ENCODE measurements at places on chromosomes 12 and 14. TPM values are rescaled to one million over a fixed set of nuclear protein-coding genes. Genes with fewer than 3 reads are reported as not detected.

DNA sequence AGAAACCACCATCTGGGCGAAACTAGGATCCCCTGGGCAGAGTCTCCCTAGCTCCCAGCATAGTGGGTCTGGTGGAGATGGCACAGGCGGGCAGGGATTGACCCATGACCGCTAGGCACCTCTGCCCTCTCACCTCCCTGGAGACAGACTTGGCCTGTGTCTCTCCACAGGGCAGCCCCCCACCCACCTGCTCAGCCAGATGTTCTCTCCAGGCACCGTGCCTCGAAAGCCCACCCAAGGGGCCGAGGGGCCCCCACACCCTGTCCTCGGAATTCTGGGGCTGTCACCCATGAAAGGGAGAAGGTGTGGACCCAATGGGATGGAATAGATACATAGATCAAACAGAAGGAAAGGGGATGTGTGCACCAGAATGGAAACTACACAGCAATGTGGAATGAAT is 229.1 kb upstream of the RTL1 start:
- no peak for DNase-seq

- DNase-seq, result no peak
Observed at GRCh38 chr14:71416392-71416791, 509.1 kb downstream of the PCNX1 start.

DNA sequence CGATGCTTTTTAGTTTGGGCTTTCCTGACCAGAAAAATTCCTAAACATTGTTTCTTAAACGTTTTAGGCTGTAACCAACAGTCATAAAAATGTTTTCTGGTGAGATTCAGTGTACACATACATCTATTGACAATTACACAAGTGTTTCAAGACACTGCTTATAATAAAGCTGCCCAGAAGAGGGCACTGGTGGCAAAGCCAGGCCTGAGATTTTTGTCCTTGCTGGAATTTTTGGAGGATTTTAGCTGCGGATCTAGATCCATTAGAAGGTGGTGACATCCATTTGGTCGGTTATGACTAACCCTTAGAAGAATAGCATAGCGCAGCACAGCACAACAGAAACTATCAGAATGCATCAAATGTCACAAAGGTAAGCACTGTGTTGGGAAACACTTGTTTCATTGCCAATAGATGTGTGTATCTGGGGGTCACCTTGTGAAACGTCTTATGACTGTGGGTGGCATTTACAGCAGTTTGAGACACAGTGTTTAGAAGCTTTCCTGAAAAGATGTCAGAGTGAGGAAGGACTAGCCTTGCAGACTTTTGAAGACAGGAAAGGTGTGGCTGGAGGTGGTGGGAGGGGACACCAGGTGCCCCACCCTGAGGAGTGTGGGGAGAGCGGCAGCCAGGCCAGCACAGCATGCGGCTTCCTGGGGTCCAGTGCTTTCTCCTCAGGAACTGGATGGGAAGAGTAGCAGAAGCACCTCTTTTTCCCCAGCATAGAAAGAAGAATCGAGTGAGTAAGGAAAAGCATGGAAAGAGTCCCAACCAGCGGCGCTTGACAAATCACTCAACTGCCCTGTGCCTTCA is 54.7 kb upstream of the FKBP4 start:
- peak; percentile 46 for DNase-seq

- no peak for DNase-seq
Observed at GRCh38 chr12:3193755-3194154, 116.6 kb downstream of the TSPAN9 start.

- no peak for DNase-seq
Observed at GRCh38 chr12:87425942-87426554, 603.2 kb downstream of the C12orf50 start.

DNA sequence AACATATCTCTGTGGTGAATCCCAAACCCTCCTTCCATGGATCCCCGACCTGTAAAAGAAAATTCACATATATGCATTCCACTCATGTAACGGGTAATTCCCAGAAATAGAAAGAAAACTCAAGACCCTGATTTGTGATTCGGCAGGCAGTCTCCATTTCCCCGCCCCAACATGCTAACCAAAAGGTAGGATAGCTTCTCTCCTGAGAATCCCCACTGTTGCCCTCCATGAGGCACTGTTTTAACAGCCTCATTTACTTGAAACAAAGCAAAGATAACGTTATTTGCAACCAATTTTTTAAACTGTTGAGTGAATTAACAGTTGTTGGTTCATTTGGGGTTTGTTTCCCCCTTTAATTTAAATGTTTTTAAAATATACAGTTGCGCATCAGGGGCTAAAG is 774 bp upstream of the SLC2A13 start:
- DNase-seq, result no peak

GRCh38 chr12:42570076-42570475 is 19.5 kb downstream of the PRICKLE1 start:
- DNase-seq, result no peak

The CRIP1 gene
- 2.6 TPM for total RNA-seq

The SLC22A17 gene
- 14.8 TPM for total RNA-seq

The KRT5 gene
- 0.32 TPM for total RNA-seq

The TAS2R19 gene
- 7.8 TPM for total RNA-seq

DNA sequence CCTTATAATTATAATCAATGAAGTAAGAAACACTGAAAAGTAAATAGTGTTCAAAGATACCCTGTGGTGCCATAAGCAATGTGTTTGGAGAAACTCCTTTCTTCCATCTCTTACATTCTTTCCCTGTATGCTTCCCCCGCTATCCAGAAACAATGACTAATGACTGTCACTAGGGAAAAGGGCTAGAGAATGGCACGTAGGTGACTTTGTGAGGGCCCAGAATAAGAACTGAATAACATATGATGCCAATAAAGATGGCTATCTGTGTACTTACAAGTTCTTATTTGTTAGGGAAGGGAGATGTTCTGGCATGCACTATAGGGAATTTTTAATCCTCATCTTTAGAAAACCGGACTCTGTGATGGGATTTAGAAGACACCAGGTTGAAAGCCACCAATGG is 4.7 kb upstream of the KRT7 start:
- no peak for DNase-seq

The RPL10L gene
- 0.43 TPM for total RNA-seq

The NRL gene
- 1.3 TPM for total RNA-seq

The RNF212B gene
- total RNA-seq, result not detected

GRCh38 chr12:100539202-100539601 is 34.3 kb upstream of the GAS2L3 start:
- DNase-seq, result peak; percentile 36

GRCh38 chr12:13093191-13093847 is 10.1 kb downstream of the GSG1 start:
- DNase-seq, result no peak

- no peak for DNase-seq
Observed at GRCh38 chr12:53179687-53180219, 769 bp upstream of the ZNF740 start.

- DNase-seq, result no peak
Observed at GRCh38 chr12:66329941-66330340, 27.6 kb downstream of the HELB start.

- DNase-seq, result no peak
Observed at GRCh38 chr12:765840-766239, 13.5 kb downstream of the WNK1 start.

DNA sequence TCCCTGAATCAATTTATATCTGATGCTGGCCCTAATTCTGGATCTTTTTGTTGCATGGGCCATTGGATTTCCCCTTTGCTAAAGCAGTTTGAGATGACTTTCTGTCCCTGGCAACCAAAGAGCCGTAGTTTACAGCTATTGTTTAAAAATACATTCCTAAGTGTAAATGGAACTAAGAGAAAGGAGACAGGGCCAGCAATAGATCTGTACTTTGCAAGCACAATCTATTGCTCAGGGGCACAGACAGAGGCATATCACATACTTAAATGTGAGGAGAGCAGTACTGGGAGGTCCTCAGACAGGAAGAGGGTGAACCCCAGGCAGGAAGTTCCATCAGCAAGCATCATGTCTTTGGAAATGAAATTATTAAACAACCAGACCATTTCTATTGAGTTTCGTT is 126.6 kb downstream of the ZFP36L1 start:
- DNase-seq, result no peak

DNA sequence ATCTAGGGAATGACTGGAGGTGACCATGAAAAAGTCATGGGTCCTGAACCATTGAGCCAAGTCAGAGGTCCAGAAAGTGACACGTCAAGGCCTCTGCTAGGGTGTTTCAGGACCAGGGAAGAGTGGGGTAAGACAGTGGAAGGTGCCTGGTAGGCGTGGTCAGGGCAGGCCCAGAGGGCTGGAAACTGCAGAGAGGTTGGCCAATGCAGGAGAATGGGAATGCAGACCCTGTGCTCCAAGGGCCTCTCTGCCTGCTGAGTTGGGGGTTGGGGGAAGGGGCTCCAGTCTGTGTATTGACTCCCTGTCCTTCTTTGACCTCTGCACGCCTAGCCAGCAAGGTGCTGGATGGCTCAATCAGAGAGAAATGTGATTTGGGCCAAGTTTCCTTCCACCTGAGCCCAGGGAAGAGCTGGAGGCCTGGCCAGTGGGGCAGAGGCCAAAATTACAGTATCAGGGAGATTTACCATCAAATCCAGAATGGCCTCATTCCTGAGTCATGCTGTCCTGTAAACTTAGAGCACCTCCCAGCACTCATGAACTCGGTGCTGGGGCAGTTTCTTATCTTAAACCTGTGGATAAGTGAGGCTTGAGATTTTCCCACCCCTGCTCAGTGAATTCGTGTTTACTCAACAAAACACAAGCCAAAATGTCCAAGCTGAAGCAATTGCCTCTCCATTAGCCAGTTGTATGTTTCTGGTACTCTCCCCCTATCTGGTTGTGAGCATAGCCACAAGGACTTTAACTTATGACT is 24.4 kb downstream of the IRF2BPL start:
- peak; percentile 88 for DNase-seq

The ANHX gene
- total RNA-seq, result not detected

- DNase-seq, result no peak
Observed at GRCh38 chr14:106459971-106460730, 933.8 kb downstream of the TMEM121 start.

GRCh38 chr12:88691811-88692210 is 111.5 kb upstream of the KITLG start:
- DNase-seq, result peak; percentile 16

- DNase-seq, result peak; percentile 85
Observed at GRCh38 chr14:100078997-100079725, 13.9 kb downstream of the EVL start.

DNA sequence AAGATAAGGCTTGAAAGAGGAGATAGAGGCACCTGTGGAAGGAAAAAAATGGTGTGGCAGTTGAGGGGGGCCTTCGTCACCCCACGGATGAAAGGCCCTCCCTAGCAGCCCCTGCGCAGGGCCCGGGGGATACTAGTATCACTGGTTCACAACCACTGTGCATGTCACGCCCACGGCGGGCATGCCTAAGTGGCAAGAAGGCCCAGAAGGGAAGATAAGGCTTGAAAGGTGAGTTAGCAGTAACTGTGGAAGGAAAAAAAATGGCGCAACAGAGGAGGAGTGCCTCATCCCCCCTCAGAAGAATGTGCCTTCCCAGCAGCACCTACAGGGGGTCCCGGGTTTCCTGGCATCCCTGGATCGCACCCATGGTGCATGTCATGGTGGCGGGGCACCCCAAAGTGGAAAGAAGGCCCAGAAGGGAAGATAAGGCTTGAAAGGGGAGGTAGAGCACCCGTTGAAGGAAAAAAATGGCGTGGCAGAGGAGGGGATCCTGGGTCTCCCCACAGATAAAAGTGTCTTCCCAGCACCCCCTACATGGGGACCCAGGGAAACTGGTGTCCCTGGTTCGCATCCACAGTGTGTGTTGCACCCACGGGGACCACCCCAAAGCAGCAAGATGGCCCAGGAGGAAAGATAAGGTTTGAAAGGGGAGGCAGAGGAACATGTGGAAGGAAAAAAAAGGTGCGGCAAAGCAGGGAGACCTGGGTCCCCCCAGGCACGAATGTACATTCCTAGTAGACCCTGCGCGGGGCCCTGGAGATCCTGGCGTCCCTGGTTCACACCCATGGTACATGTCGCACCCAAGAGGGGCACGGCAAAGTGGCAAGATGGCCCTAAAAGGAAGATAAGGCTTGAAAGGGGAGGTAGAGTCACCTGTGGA is 279.2 kb downstream of the ALG10 start:
- DNase-seq, result no peak

The WNT1 gene
- not detected for total RNA-seq

DNA sequence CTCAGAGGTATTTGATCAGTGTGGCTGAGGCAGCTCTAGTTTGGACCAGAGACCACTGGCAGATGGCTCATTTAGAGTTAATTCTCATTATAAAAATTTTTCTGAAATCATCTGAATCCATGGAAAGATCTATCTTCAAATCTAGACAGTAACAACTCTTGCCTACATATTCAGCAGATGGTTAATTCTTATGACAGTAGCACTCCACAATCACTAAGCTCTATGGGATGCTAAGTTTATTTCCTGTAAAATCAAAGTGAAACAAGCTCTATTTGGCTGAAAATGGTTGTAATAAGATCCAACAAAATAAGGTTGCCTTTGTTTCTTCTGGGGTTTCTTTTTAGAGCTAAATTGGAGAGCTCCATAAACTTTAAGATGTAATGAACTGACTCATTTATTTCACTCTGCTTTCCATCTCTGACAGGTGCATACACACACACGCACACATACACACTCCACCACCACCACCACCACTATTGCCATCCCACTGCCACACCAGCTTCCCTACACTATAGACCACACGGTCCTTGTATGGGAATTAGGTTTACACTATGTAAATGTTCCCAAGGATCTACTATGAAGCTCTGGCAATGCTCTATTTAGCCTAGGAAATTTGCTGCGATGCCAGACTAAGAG is 293.1 kb downstream of the RPAP3 start:
- DNase-seq, result no peak

The AQP2 gene
- total RNA-seq, result not detected

The APOLD1 gene
- 14.7 TPM for total RNA-seq

The KANSL2 gene
- total RNA-seq, result 55.4 TPM

DNA sequence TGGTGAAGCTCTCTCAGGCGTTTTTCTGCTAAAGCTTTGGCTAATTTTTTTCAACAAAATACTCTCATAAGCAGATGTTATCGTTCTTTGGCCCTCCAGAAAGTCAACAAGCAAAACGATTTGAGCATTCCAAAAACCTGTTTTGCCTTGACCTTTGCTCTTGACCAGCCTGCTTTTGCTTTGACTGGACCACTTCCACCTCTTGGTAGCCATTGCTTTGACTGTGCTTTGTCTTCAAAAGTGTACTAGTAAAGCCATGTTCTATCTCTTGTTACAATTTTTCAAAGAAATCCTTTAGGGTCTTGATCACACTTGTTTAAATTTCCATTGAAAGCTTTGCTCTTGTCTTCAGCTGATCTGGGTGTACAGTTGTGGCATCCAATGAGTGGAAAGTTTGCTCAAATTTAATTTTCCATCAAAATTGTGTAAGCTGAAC is 10.7 kb upstream of the ARID4A start:
- peak; percentile 55 for DNase-seq

The KCNMB4 gene
- 4.2 TPM for total RNA-seq

The INSM2 gene
- total RNA-seq, result not detected

- no peak for DNase-seq
Observed at GRCh38 chr12:9948606-9949296, 16.6 kb upstream of the CLEC2A start.

DNA sequence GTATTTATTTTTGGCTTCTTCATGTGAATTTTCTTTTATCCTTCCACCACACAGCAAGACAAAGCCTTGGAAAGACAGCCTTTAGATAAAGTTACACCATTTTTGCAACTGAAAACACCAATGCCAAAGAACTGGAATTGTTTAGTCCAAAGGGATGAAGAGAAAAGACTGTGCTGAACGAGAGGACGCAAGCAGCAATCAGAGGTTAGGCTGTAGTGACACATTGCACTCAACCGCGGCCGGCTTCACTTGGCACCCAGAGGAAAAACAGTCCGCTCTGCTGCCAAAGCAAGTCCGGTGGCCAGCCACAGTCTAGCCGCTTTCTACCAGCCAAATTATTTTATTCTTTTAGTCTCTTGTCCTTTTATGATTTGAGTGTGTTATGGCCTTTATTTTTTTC is 49.1 kb upstream of the KCNJ8 start:
- no peak for DNase-seq

The INHBC gene
- not detected for total RNA-seq

The AMHR2 gene
- not detected for total RNA-seq

The INHBE gene
- 1.7 TPM for total RNA-seq
